ENCODE measurements at places on chromosomes 7 and 10. TPM values are rescaled to one million over a fixed set of nuclear protein-coding genes. Genes with fewer than 3 reads are reported as not detected.

The MUC3A gene
- 0.74 TPM for total RNA-seq

GRCh38 chr7:8209353-8209752 lies 52.6 kb downstream of the ICA1 start:
- DNase-seq: no peak

The TNRC18 gene
- 93.0 TPM for total RNA-seq

The MAT1A gene
- not detected for total RNA-seq

The MCM10 gene
- 0.23 TPM for total RNA-seq

The SPDYE2 gene
- total RNA-seq: not detected

Measured in posterior vena cava (tissue), 2 donors.